AG20443 (cell line): ENCODE measurements at places on chromosomes 2 and 18.

DNA sequence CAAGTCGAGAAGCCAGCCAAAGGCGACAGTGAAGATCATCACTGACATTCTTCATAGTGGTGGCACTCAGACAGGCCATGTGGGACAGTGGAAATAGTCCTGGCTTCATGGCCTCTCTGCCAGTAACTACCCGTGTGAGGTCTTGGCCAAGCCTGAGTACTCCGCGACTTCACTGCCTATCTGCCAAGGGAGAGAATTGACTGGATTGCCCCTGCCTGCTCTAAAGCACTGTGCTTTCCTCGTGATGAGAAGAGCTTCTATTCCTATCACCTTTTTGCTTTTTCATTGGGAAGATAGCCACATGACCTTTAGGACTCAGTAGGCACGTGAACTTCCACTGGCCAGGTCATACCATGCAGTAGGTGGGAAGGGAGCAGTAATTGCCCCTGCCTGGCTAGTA, 239.3 kb downstream of the HAUS1 start:
- DNase-seq: no peak

GRCh38 chr2:130778781-130779180, 23.4 kb downstream of the AMER3 start:
- no peak for DNase-seq

DNA sequence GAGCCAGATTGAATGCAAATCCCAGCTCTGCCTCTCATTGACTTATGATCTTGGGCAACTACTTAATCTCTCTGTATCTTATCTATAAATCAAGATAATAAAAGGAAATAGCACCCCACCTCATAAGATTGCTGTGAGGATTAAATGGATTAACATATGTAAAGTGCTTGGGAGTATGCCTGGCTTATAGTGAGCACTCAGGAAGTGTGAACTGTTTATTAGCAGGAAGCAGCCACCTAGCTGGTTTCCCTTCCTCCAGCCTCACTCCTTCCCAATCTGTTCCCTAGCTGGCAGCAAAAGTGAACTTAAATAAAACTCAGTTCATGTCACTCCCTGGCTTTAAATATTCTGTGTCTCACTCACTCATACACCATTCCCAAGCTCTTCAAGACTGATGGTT, 526.6 kb upstream of the PKDCC start:
- DNase-seq: no peak

DNA sequence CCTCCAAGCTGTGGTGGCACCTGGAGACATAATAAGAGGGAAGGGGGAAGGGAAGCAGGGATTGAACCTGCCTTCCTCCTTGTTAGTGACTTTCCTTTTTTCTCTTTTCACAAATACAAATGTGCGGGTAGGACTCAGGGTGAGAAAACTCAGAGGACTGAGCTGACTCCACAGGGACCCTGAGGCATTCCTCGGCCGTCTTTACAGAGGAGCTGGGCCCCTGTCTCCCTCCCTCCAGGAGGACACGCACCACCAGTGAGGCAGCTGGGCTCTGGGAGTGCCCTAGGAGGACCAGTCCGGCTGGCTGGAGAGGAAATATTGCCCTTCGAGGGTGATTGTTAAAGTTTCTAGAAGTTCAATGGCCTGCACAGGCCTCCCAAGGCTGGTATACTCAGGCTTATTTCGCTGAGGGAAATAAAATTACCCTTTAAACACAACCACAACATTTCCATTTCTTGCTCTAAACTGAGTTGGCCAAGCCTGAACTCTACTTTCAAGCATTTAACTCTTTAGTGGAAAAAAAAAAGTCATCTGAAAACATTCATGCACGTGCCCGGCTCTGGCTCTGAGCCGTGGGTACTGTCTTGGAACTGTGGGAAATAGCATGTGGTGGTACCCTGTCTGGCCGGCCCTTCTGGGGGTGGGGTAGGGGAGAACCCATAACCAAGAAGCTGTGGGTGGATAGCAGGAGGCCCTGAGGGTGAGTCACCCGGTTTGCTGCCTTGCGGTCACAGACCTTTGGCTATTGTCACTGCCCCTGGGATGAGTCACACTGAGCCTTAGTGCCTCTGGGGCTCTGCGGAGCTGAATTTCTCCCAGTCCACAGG, 116.0 kb downstream of the COPS8 start:
- peak; percentile 92 for DNase-seq

DNA sequence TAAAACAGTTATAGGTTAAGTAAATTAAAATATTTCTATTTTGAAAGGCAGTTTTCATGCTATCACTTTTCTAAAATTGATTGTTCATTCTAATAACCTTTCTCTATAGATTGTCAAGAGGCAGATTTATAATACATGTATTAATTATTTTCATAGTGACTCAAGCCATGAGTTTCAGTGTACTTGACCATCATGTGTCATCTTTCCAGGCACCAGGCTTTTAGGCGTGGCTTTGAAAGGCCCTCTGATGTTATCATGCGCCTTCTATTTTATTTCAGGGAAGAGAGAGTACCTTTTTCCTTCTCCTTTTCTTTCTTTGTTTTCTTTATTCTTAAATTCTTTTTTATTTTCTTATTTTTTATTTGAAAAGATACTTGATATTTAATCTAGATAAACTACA, 128.3 kb upstream of the ETAA1 start:
- peak; percentile 32 for DNase-seq

- no peak for DNase-seq
Measured at GRCh38 chr2:187442378-187442777, 5.7 kb downstream of the CALCRL start.

DNA sequence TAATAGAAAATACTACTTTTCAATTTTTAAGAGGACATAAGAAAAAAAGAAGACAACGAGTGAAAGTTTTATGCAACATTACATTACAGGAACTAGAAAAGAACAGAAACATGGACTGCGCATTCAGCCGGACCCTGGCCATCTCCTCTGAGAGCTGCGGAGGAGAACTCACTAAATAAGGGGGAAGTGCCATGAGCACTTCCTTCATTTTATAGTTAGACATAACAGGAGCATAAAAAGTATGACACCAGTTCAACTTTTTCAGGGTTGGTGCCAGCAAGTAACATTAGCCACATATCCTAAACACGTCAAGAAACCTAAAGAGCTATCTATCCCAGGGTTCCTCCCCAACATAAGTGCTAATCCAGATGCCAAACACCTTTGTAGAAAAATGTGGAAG, 78.0 kb upstream of the SERTAD2 start:
- DNase-seq: no peak

DNA sequence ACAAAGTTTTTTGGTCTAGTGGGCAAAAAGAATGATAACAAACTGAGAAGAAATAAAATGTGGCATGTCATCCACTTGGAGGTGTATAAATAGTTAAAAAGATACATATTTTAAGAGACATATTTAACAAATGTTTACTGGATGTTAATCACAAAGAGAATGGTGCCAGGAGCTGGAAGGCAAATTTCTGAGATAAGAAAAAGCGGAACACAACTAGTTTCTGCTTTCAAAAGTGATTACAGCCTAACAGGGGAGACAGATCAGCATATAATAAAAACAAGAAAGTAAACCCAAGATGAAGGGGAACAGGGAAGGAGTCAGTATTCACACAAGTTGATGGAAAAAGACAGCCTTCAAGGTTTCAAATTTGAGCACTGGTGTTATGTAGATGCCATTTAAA, 91.3 kb downstream of the OLA1 start:
- DNase-seq: no peak

DNA sequence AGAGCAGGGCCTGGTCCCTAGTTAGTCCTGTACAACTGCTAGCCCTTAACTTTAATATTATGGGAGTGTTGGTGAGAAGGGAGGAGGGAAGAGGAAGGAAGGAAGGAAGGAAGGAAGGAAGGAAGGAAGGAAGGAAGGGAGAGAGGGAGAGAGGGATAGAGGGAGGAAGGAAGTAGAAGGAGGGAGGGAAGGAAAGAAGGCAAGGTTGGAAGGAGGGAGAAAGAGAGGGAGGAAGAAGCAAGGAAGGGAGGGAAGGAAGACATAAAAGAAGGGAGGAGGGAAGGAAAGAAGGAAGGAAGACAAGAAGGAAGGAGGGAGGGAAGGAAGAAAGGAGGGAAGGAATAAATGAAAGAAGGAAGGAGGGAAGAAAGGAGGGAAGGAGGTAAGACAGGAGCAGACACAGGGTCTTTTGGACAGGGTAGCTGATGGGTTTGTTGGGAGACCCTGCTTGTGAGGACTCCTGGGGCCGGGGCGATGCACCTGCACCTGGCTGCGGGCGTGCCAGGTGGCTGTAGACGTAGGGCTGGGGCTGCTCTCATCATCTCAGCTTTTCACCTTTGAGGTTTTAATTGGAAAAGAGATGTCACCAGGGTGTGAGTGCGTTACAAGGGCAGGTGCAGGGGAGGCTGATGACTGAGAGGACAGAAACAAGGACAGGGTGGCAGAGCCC, 5.9 kb upstream of the POMC start:
- no peak for DNase-seq

DNA sequence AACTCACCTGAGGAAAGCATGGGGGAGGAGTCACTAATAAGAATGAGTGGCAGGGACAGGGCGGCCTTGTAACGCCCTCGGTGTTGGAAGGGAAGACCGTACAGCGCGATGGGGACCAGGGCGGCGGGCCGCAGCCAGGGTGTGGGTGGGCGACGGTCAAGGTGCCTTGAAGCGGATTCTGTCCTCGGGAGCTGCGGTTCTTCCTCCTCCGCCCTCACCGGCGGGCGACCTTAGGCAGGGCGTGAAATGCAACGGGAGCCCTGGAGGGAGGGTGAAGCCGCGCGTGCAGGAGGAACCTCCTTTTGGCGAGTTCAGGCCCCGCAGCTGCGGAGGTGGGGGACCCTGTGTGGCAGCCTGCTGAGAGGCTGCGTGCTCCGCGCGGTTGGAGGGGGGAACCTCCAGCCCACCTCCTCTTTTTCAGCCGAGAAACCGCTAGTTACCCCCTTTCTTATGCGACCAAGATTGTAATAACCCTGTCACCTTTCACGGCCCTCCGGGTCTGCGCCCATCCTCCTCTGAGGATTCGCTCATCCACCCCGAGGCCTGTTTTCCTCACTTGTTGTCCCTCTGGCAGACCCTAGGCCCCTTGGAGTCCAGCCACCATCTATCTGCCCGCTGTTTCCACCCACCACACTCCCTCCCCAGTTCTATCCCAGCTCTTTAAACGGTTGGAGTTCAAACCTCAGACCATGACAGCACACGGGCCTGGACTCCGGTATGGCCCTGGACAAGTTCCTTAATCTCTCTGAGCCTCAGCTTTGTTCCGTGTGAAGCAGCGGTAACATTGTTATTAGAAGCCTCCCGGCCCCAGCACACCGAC, 823 bp upstream of the RNU2-63P start:
- no peak for DNase-seq

DNA sequence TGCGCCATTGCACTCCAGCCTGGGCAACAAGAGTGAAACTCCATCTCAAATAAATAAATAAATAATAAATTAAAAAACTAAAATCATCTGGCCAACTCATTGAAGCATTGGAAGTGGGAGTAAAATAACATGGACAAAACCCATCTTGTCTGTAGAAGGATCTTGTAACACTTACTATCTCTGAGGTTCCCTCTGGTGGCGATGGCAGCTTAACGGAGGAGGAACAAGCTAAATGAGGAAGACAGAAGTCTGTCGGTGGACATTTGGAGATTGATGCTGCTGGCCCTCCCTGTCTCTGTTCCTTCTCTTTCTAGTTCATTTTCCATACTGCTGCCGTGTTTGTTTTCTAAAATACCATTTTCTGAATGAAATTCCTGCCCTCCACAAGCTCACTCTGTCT, 43.4 kb downstream of the ZCCHC2 start:
- peak; percentile 24 for DNase-seq

GRCh38 chr2:201275069-201275468, 14.7 kb downstream of the CASP8 start:
- DNase-seq: no peak

DNA sequence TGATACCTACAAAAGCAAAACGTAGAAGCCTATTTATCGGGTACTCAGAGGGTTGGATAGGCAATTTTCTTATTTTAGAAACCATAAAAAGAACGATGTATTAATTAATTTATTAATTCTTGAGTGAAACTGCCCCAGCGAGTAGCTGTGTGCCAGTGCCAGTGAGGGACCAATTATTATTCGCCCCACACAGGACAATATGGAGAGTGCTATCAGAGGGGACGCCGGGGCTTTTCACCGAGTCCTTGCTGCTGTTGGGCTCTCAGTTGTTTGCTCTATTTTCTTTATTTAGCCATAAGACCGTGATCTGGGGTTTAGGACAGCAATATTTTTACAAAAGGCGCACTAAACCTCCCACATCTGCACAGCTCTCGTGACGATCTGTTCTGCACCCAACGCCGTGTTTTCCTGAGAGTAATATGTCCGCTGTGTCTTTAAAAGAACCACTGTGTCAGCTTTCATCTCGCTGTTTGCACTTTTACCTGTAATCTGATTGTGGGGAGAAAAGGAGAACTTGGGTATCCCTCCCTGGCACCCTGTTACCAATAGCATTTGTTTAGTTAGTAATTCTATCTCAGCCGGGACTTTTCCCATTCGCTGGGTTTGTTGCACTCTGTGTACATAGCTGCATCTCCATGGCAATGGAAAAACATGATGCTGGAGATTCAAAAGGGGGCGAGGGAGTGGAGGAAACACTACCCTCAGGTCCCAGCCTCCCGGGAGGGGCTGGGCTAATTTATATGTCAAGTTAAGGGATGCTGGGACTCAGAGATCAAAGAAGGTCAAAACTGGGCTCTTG, 30.1 kb upstream of the ZNF516 start:
- peak; percentile 81 for DNase-seq

GRCh38 chr2:173075781-173076580, at the start of gene MAP3K20:
MAP3K20 (plus strand) TSS chr2:173075846; CDS start chr2:173091032, 15,186 bp downstream.
- DNase-seq: peak; percentile 80

DNA sequence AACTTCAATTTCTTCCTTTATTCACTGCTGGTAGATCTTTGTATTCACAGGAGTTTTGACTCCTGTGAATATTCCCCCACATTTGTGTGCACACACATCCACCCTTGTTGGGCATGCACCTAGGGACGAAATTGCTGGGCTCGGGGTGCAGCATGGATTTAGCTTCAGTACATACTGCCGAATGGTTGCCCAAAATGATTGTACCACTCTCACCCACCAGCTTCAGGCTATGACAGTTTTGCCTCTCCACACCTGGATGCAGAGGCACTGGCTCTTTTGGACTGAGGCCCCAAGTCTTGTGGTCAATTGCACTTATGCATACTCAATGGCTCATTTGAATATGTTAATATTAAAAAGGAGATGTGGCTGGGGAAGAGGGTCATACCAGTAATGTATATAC, 65.1 kb upstream of the ODC1 start:
- DNase-seq: no peak

DNA sequence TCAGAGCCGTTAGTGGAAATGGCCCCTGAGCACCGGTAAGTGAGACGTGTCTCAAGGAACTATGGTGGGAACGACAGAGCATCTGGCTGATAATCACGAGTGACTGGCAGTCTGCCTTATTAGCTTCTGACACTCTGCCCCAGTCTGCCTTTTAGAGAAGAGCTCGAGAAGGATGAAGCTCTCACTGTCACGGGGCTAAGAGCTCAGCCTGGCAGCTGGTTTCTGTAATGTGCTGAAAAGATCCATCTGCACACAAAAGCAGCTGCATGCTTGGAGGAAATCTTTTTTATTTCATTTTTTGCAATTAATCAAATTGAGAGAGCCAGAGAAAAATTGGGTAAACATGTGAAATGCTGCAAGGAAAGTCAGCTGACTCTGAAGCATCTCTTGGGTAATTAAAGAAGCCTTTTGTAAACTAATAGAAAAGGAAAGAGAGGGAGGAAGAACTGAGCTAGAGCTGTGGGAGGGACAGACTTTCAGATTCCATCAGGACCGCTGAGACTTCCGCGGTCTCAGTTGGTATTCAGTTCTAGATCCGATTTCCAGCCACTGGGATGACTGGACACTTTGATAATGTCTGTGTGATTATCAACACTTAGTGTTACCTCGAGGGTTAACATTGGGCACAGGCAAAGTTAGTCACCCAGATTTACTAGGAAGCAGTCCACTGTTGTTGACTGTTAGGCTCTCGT, 24.4 kb downstream of the MBP start:
- DNase-seq: peak; percentile 90
